ENCODE measurements at places on chromosomes 12 and 14.

DNA sequence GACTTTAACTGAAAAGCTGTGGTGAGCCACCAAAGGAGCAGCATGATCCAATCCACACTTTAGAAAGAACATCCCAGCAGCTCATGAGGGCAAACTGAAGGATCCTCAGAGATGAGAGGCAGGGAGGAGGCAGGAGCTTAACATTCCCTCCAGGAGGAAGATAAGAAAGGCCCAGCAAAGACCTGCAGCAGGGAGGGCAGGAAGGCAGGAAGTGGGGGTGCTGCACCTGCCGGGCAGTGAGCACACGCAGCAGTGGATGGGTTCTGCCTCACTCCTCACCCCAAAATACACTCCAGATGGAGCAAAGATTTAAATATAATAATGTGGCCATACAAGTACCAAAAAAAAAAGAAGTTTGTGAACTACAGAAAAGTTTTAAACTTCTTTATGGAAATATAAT lies 48.4 kb downstream of the GCH1 start:
- DNase-seq: no peak

DNA sequence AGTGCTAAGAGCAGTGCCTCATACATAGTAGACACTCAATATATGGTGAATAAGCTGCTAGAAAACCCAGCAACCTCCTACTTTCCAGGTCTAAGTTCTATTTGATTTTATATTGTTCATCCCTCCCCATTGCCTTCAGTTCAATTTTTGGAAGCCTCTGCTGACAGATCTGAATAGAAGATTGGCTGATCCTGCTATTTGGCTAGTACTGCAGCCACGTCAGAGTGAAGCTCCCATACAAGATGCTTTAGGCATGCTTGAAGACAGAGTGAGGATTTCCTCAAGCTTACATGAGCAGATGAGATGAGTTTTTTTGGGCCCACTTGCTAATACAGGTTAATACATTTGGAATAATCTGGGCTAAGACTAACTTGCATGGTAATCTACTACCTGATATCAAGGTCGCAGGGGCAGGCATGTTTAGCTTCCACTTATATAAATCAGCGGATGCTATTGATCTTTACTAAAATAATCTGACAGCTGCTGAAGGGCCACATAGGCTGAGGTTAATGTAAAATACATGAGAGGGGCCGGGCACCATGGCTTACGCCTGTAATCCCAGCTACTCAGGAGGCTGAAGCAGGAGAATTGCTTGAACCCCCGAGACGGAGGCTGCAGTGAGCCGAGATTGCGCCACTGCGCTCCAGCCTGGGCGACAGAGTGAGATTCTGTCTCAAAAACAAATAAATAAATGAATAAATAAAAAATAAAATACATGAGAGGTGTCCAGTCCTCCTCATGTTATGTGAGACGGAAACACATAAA lies 15.9 kb upstream of the AEBP2 start:
- no peak for DNase-seq

DNA sequence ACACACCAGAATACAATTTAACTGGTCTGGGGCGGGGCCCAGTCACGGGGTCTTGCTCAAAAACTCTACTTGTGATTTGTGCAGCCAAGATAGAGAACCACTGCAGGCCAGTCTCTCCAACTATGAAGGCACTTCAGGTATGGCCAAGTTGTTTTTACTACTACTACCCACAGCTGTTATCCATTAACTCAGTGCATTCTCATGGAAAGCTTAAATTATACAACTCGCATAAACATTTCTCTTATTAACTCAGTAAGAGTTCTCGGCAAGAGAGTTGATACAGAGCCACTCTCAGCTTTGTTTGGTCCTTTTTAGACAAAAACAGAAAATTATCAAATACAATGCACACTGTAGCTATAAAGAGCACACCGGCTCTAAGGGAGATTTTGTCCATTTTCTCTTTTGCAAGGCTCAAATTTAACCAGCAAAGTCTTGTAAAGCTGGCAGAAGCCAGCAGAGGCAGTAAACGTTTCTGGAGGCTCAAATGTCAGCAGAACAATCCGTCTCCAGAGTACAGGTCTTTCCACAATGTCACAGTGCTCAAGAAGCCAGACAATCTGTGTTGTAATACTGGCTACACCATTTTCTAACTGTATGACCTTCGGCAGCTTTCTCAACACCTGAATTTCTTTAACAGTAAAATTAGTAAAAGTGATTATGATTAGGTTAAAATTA lies 85.9 kb downstream of the PTGER2 start:
- no peak for DNase-seq

DNA sequence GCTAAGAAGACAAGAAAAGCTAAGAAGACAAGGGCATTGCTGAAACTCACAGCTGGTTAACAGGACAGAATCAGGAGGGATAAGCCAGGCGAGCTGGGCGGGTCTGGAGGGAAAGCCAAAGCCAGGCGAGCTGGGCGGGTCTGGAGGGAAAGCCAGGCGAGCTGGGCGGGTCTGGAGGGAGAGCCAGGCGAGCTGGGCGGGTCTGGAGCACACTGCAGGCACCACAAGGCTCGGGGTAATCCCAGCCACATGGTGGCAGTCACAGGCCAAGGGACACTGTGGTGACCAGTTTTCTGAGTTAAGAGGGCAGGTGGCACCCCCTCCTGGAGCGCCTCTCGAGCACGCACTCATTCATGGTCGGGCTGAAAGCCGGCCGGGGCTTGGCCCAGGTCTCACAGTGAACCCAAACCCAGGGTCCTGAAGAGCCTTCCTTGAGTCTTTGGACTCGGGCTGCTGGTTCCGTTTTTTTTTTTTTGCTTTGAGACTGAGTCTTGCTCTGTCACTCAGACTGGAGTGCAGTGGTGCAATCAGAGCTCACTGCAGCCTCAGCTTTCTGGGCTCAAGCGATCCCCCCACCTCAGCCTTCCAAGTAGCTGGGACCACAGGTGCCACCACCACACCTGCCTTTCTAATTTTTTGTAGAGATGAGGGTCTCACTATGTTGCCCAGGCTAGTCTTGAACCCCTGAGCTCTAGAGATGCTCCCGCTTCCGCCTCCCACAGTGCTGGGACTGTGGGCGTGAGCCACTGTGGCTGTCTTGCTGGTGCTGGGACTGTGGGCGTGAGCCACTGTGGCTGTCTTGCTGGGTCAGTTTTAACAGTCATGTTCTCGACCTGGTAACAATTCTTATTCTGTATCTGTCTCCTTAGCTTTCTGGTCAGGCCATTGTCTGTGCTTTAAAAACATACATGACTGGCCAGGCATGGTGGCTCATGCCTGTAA lies 40.2 kb downstream of the HSP90AA1 start:
- no peak for DNase-seq

DNA sequence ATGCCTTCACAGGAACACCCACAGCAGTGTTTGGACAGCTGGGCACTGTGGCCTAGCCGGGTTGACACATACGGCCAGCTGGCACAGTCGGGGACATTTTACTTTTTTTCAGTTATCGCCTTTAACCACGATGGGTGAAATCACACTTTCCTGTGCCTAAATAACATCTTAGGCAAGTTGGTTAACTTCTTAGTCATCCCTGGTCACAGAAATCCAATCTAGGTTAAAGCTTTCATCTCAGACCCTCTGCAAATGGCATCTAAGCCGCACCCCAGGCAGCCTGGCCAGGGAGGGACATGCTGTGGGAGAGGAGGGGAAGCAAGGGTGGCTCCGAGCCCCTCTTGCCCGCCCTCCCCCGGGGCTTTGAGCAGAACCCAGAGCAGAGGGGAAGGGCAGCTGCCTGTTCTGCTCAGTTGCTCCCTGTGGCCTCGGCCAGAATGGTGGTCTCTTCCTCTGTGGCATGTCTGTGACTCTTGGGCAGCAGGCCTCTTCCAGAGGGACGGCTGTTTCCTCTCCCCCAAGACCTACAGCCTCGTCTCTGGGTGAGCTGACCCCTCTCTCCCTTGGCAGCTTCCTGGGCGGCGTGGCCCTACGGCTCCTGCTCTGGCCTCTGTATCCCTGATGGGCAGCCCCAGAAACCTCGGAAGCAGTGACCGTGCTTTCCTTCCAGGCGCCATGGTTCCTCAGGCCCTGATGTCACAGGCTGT lies 85.4 kb upstream of the DYNC1H1 start:
- DNase-seq: no peak

GRCh38 chr14:23057757-23058653 lies 685 bp upstream of the CDH24 start:
- peak; percentile 74 for DNase-seq

- DNase-seq: no peak
These were observed 913.6 kb downstream of the GALC start for GRCh38 chr14:87079416-87079815.

DNA sequence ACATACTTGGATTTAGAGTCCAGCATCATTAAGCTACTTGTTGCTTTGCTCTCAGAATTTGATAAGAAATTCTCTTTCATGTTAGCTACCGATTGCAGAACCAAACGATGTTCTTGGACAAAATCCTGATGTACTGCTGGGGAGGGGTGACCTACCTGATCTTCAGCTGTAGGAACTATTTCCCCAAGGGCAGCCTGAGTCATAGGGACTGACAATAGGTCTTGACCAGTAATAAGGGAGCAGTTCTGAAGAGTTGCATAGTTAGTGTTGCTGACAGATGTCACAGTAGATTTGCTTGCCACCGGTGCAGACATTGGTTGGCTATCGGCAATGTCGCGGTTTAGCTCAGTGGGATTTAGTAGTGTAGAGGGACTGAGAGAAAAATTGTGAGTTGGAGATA lies 10.6 kb downstream of the SIX4 start:
- no peak for DNase-seq

DNA sequence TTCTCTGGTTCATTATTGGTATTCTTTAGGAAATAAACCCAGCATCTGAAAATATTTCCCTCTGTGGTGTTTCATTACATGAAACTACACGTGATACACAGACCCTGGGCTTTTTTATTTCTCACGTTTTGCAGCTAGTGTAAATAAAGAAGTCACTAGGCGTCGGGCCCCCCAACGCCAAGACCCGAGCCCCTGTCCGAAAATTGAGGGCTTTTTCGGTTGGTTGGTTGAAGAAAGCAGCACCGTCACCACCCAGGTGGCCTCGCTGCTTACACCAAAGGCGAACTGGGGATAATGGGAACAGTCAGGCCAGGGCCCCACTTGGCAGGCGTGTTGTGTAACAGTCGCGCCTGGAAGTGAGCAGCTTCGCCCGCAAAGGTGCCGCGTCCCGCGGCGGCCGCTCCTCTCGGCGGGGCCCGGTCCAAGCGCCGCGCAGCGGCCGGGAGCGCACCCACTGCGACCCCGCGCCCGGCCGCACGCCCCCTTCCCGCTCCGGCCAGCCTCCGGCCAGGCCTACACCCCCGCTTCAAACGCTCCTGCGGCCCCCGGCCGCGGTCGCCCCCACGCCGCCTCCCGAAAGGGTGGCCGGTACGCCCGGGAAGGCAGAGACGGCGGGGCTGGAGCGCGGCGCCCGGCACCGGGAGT lies 1.2 kb downstream of the DUSP16 start:
- DNase-seq: no peak

- DNase-seq: no peak
These were observed 759.2 kb upstream of the LRFN5 start for GRCh38 chr14:40847480-40847879.

GRCh38 chr12:65694130-65694529 lies 130.2 kb upstream of the HMGA2 start:
- no peak for DNase-seq

DNA sequence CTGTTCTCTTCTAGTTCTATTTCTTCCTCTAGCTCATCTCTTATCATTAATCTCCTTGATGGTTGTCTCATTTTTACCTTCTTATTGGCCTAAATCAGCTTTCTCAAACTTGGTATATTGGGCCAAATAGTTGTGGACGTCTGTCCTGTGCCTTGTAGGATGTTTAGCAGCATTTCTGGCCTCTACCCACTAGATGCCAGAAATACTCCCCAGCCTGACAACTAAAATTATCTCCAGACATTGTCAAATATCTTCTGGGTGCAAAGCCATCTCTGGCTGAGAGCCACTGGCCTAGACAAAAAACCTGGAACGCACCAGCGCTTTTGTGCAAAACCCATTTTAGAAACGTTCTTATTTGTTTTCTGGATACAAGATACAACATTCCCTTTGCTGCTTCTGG lies 38.8 kb upstream of the LRRC10 start:
- no peak for DNase-seq

DNA sequence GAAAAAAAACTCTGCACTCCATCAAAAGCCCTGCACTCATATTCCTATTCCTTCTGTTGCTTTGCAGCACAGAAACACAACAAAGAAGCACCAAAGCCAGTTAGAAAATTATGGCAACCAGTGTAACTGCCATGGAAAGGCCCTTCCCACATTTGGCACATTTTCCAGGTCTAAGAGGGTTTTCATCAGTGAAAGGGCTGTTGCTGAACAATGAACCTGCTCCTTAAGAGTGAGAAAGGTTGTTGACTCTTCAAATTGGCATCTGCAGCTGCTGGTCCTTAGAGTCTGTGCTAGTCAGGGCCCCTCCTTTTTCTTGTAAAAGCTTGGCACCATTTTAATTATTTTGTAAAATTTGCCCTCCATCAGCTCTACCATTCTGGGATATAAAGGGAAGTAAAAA lies 378.7 kb upstream of the KITLG start:
- no peak for DNase-seq

GRCh38 chr14:74913986-74914573 lies 9.0 kb downstream of the RPS6KL1 start:
- no peak for DNase-seq

DNA sequence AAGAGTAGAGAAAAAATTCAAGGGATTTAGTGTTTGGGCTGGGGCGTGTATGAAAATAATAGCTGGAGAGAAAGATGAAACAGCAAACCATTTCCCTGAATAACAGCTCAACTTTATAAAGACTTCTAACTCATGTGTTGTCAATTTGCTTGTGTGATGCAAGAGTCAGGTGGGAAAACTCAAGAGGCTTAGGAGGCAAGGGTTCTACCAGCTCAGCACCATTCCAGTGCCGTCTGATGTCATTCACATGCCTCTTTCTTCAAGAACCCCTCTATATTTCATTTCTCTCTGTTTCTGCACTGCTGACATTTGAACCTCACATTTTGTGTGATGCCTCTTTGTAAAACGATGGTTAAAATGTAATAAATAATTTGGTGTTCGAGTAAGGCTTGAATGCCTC lies 192.2 kb downstream of the PRKD1 start:
- DNase-seq: no peak

GRCh38 chr12:131749618-131750315 lies 38.9 kb downstream of the SFSWAP start:
- no peak for DNase-seq

- DNase-seq: no peak
These were observed 105.8 kb upstream of the ATXN7L3B start for GRCh38 chr12:74431801-74432200.
